ENCODE measurements at places on chromosomes 4 and X.

DNA sequence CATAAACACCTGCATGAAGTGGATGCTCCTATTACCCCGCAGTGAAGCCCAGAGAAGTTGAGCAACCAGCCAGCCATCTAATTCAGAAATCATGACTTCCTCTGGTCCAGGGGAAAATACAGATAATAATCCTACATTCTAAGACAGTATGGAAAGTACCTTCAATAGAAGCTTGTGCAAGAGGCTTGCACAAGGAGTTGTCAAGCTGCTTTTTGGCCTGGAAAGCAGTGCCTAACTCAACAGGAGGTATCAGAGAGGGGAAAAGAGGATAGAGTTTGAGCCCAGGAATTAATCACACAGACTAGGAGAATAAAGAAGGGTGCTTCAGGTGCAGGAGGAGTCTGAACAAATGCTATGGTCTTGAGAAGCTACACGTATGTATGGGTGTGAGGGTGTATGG, 26.7 kb downstream of the TMEM192 start:
- DNase-seq = no peak

DNA sequence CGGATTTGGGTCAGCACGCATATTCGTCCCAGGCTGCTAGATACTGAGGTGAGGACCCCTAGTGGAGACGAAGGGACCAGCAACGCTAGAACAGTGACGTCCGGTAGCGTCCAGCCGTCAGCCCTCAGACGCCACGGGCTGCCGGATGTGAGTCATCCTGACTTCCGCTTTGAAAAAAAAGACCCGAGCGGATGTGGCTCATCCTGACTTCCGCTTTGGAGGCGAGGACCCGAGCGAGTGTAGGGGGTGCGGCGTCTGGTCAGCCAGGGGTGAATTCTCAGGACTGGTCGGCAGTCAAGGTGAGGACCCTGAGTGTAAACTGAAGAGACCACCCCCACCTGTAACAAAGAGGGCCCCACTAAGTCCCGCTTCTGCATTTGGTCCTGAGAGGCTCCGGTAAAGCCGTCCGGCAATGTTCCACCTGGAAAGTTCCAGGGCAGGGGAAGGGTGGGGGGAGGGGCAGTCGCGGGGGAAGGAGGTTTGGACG, at the start of gene MAGEB2:
Gene MAGEB2 (plus strand): TSS at position 207 of the 487 bp plus-strand sequence. CDS start 3,018 bp downstream, outside the sequence.
- DNase-seq = no peak

- DNase-seq = no peak
Observed at GRCh38 chrX:48806081-48806480, 4.2 kb downstream of the HDAC6 start.

- DNase-seq = no peak
Observed at GRCh38 chrX:80602036-80602860, 182.0 kb downstream of the TENT5D start.

DNA sequence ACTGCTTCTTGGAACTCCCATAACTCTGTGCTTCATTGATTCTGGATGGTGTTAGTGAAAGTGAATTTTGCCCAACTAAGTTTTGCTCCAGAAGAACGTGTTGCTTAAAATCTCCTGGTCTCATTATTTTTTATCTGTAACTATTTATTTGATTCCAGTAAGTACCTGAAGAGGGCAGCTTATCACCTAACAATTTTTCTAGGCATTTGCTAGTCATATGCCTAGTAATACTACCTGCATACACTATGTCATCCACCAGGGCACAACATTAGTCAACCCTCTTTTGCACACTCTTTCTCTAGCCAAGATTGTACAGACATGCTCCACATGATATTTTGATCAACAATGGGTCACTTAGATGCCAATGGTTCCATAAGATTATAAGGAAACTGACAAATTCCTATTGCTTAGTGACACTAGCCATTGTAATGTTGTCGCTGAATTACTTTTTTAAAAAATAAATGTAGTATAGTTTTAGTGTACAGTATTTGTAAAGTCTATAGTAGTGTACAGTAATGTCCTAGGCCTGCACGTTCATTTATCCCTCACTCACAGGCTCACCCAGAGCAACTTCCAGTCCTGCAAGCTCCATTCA, 499.9 kb upstream of the AADAT start:
- no peak for DNase-seq

DNA sequence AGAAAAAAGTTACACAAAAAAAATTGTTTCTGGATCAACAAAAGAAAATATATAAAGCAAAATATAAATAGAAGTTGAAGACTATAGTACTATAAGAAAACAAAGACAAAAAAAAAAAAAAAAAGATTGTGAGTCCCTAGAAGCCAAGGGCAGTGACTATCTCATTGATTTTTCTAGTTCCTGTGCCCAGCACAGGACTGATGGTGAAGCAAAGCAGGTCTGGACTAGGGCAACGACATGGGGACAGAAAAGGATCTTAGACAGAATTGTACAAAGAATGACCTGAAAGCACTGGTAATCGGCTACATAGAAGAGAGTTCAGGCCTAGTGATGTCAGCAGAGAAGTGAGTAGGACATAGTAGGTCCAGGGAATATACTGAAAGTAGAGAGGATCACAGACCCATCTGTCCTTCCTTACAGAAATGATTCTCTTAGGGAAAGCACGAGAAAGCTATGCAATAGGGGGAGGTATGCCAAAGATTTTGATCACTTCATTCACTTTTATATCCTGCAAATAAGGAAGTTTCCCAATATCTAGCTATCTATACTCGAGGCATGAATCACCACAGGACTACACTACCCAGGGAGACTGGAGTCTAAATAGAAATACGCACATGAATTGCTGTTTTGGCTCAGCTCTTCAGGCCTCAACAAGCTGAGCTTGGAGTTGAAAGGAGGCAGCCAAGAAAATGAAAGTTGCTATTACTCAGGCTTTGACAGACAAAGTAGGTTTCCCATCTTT, 230.9 kb upstream of the GPC4 start:
- DNase-seq = no peak

DNA sequence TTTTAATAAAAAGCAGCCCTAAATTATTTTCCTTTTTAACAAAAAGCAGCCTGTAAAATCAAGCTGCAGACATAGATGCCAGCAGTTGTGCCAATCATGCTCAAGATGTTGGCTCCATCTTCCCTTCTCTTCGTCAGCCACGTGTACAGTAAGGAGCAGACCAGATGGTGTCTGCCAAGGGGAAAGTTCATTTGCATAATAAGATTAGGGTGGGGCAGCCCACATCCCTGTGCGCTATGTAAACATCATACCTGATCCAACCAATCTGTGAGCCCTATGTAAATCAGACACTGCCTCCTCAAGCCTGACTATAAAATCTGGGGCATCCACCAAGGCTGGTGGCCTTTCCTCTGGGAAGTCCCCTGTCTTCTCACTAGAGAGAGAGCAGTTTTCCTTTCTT, 23.1 kb upstream of the C1GALT1C1 start:
- DNase-seq = no peak

GRCh38 chr4:40881096-40881495, 131.3 kb downstream of the NSUN7 start:
- DNase-seq = no peak

DNA sequence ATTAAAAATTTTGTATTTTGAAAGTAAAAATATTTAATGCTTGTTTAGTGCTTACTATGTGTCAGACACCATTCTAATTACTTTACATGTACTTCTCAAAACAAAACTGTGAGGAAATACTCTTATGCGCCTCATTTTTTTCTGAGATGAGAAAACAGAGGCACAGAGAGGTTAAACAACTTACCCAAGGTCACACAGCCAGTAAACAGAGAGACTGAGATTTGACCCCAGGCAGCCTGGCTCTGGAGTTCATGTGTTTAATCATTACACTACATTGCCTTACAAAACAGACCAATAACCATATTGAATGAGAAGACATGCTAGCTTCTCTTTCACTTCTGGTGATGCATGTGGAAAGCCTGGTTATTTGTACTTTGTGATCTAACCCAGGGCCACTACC, 86.3 kb downstream of the IGSF1 start:
- no peak for DNase-seq

GRCh38 chr4:128228845-128229795, 58.5 kb downstream of the PGRMC2 start:
- no peak for DNase-seq

GRCh38 chr4:109682875-109683274, 20.4 kb downstream of the CASP6 start:
- DNase-seq = no peak

DNA sequence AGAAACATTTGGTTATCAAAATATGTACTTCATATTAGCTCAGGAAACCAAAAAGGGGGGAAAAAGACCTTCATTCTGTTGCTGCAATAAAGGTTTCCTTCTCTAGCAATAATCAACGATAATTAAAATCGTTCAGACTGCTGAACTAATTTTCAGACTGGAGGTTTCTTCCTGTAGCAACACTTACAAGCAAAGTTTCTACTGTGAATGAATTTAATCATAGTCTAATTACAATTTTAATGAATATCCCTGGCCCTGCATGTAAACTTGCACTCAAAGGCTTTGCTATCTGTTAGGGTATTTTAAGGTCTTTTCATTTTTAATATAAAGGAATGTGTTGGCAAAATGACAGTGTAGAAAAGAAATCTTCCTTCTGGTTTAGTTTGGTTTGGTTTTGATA, 265.2 kb downstream of the QDPR start:
- DNase-seq = no peak

- no peak for DNase-seq
Observed at GRCh38 chr4:82975792-82976191, 34.8 kb downstream of the LIN54 start.

DNA sequence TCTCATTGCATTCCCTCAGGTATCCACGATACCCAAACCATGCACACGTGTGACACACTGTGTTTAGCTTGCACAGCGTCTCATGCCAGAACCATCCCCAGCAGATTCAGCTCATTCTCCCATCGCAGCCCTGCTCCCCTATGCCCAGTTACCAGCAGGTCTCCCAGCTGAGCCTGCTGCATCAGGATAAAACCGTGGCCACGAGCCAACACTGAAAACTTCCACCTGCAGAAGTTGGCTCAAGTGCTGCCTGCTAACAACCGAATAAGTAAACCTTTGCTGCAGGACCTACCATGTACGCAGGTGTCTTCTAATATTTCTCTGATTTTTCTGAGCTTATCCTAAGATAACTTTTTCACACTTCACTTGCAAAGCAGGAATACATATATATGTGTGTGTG, 120.4 kb upstream of the STS start:
- no peak for DNase-seq

DNA sequence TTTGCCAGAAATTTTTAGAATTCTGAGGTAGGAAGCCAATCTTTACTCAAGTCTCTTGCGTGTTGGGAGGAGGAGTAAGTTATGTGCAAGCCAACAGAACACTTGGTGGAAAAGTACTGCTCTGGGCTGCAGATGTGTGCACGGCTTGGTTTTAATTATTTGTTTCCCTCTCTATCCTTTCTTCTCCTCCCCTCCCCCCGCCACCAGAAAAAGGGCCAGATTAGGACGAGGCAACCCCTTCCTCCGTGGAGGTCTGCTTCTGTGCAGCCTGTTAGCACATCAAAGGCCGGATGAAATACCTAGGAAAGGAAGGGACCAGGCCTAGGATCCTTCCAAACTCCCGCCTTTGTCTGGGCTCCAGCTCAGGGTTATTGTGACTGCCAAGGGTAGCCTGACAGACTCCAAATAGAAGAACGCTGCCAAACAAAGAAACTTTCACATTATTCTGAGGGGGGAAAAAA, 1.0 kb upstream of the PGRMC1 start:
- DNase-seq = peak; percentile 5

DNA sequence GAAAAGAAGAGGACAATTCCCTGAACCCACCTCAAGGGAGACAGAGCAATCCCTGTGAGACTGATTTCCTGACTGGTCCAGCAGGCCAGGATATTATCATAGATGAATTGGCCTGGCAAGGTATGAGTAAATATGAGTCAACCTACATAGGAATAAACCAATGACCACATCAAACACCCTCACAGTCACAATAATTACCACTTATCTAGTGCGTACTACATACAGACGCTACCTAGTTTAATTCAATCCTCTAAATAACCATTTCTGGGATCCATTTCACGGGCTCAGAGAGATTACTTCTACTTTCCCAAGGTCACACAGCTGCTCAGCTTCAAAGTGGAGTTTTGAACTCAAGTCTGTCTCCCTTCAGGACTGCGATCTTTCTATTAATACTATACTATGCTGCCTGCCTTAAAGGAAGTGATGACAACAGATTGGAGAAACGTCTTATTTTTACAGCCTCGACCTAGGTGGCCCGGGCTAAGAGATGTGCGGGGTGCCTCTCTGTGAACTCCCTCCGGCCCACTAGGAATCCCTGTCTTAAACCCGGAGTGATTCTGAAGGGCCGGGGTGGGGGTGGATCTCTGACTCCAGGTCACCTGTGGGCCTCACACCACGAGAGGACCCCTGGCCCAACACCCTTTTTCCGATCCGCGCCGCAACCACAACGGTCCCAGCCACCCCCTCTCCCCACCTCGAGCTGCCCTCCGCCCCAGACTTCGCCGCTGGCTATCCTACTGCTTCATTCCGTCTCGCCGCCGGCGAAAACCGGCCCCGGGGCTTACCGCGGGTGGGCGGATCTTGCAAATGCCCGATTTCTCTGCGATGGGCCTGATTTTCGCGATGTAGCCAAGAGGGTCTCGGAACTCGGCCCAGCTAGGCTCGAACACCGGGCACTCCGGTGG, 800 bp downstream of the KDM5C start:
- DNase-seq = no peak

- DNase-seq = no peak
Observed at GRCh38 chr4:113468165-113469022, 293.1 kb downstream of the CAMK2D start.

DNA sequence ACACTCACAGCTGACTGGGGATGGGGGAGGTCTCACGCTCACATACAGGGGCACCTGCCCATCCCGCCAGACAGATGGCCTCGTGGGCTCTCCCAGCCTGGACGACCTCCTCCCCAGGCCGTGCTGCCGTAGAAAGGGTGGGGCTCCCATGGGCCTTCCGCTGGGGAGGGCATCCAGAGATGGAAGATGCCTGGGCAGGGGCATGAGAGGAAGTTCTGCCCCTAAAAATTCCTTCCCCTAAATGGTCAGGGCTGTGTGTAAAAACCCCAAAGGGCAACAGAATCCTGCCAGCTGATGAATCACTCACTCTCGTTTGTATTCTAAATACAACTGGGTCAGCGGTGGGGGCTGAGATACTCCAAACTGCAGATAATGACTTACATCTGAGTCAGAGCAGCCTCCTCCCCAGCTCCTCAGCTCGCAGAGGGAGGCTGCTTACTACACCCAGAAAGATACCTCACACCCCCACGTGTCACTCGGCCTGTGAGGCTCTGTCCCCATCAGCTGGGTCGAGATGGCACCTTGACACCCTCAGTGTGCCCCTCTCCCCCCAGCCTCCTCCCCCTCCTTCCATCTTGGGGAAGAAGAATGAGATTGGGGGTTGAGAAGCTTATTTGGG, 10.1 kb downstream of the WDR1 start:
- no peak for DNase-seq

DNA sequence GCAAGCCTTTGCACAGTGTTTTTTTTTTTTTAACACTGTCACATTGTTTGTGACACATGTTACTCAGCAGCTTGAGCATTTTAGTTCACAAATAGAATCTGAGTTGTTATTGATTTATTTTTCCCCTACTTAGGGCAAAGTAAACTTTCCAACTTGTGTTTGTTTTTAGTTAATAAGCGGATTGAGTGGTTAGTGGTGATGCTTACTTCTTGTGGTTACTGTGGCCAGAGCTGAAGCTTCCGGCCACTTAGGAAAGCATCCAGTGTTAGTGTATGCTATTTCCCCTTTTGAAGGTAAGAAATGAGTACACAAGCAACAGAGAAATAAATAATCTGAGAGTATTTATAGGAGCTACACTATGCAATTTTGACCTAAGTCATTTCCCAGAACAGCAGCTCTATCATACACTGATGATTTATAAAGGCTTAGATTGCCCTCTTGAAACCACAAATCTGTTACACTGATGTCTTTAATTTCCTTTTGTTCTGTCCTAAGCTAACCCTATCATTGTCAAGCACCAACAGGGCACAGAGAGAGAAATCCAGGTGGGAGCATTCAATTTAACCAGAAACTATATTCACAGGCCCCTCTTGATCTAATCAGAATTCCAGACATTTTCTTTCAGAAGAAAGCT, 2464.6 kb downstream of the PCDH7 start:
- DNase-seq = no peak
